ENCODE measurements at places on chromosomes 7 and 10.

GRCh38 chr7:150406567-150407421, 27.7 kb downstream of the ZNF775 start:
- no peak for DNase-seq

GRCh38 chr10:31635009-31635408, 293.6 kb downstream of the ARHGAP12 start:
- no peak for DNase-seq

DNA sequence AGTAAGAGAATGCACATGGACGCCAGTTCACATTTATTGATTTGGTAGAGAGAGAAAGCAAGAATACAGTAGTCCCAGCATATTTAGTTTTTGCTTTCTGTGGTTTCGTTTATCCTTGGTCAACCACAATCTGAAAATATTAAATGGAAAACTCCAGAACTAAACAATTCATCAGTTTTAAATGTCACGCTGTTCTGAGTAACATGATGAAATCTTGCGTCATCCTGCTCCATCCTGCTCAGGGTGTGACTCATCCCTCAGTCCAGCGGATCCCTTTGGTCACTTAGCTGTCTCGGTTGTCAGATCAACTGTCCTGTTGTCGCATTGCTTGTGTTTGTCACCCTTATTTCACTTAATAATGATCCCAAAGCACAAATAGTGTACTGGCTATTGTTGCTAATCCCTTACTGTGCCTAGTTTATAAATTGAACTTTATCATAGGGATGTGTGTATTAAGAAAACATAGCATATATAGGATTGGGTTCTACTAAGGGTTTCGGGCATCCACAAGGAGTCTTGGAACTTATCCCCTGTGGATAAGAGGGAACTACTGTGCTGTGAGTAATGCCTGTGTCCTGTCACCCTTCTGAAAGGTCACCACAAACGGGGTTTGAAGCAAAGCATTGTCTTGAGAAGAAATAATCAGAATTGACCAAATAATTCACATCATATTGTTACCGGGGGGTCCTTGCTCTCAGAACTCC, 73.6 kb downstream of the OTUD1 start:
- DNase-seq = peak; percentile 67

DNA sequence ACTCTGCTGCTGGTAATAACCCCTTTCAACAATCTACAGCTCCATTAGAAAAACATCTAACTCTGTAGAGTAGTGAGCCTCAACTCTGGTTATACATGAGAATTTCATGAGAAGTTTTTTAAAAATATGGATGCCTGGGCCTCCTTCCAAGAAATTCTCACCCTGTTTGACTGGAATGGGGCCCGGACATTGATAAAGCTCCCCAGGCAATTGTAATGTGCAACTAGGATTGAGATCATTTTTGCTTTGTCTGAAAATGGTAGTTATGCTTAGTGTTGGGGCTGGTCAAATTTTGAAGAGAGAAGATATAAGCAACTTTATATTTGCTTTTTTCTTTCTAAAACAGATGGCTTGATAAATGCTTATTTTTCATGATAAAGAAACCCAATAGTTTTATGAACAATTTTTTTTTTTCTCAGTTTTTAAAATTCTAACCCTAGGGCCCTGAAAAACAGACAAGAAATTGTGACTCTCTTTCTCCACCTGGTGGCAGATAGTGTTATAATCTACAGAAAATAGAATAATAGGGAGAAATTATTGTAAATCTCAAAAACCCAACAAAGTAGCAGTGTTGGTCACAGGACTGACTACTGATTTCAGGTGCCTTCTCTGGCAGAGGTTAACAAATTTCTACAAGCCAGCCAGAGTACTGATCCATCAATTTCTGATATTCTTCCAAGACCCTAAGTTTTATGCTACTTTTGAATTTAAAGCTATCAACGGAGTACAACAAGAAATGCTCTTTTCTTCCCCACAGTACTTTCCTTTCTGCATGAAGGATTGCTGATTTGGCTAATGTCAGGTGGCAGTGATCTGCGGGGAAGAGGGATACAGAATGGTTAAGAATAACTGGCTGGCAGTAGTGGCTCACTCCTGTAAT, 174.8 kb downstream of the DKK1 start:
- peak; percentile 30 for DNase-seq
